ENCODE measurements at places on chromosomes 5 and 9.
A peak's percentile ranks its signal among the peaks of the same experiment; 100 is the strongest.

DNA sequence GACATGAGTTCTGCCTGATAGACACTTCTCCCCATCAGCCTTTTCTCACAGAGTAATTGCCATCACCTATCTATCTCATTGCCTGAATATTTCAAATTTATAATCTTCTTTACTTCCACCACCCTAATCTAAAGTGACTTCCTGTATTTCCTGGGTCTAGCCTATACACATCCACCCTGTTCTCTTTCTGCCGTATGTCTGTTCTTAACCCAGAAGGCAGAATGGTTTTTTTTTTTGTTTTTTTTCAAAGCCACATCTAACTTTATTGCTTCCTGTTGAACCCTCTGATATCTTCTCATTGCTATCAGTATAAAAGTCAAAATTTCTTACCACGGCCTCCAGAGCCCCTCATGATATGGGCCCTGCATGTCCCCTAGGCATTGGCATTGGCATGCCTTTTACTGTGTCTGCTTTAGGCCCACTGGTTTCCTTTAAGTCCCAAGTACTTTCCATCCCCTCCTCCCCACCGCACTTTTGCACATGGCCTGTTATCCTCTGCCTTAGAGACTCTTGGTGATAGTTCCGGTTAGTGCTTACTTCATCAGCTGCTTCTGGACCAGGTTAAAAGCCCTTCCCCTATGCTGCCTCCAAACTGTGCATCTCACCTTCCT, 159.9 kb downstream of the MAN2A1 start:
- no peak for DNase-seq

GRCh38 chr5:153267506-153267905, 223.0 kb upstream of the GRIA1 start:
- no peak for DNase-seq

DNA sequence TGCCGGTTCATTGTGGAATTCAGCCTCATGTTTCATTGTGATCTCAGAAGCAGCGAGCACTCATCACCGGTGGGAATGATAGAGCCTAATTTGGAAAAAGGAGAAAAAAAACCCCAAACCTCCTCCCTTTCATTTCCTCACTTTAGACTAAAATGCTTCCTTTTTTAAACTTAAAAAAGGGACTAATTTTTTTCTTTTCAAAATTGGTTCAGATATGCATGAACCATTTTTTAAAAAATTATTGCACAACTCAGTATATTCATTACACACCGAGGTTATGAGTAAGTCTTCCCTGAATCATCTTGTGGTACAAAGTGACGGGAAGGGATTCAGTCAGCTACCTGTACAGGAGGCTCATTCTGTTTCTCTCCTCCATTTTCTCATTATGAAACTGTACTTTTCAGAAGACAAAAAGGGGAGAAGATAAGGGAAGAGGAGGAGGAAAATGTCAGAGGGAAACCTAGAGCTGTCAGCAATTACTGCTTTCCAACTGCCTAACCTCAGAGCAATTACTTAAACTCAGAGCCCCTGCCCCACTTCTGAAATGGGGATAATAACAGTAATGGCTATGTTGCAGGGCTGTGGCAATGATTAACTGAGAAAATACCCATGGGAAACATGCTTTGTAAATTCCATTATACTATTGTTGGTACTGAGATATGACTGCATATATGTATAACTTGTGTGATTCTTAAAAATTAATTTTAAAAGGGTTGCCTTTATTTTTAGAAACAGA, 24.0 kb downstream of the GALNT10 start:
- DNase-seq: no peak

DNA sequence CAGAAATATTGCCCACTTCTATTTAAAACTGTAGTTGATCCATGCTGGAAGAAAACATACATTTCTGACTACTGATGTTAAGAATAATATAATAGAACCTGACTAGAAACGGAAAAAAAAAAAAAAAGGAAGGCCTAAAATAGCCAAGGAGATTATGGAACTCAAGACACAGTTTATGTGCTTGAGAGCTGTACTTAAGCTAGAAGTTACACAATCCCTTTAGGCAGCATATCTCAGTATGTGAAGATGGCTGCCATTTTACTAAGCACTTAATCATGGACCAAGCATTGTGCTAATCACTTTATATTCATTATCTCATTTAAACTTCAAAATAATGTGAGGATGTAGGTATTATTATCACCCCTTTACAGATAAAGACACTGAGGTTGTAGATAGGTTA, 73.0 kb upstream of the NR4A3 start:
- DNase-seq: no peak

GRCh38 chr5:113678924-113679575, 165.6 kb downstream of the YTHDC2 start:
- DNase-seq: peak; percentile 22

GRCh38 chr5:119329666-119330065, 26.2 kb upstream of the TNFAIP8 start:
- DNase-seq: no peak

- DNase-seq: no peak
Observed at GRCh38 chr9:135498381-135499126, 1.9 kb upstream of the MRPS2 start.

DNA sequence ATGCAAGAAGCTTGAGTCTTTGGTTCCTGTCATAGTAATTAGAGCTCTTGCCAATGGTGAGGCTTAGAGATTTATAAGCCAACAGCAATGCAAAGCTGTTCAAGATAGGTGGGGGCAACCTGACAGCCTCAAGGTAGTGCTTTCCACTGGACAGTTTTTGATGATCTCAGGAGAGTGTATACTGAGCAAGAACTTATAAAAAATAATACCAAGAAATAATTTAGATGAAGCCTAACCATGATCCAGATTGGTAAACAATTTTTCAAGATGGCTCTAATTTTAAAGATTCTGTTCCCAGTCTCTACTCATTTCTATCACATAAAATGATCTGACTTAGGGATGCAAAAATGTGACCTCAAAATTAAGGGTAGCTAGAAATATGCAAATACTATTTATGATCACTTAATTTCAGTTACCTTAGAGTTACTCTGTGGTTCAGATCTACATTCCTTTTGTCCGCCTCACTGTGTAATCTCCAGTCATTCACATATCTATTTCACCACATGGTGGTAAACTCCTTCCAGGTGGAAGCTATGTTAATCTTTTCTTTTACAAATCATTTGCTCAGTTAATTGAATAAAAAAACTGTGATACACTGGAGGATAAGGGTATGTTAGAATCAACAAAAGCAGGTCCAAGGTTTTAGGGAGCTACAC, 1228.0 kb upstream of the C9orf72 start:
- no peak for DNase-seq

DNA sequence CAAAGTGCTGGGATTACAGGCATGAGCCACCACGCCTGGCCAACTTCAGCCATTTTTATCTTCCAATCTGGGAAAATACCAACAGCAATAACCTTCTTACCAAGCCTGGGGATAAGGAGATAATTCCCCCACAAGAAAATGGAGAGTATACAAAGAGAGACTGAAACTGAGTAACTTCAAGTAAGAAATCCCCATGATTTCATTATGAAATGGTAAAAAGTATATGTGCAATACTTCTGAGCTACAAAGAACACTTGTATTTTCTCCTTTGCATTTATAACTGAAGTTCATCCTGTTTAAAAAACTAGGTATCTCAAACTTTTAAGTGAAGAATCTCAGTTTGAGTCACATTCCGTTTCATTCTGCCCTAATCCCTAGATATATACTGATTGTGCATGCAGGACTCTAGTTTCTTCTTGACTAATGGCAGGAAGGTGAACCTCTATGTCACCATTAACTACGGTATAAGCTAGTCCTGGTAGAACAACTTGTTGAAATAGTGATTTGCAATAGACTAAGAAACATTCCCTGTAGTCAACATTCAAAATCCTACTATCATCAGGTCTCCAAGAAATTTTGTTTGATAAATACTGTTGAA, 2071.4 kb downstream of the MAT2B start:
- DNase-seq: no peak

GRCh38 chr5:150412319-150413175, at the start of gene CD74:
Gene CD74 (minus strand): TSS chr5:150412910. CDS start chr5:150412749, 161 bp downstream.
- peak; percentile 90 for DNase-seq

DNA sequence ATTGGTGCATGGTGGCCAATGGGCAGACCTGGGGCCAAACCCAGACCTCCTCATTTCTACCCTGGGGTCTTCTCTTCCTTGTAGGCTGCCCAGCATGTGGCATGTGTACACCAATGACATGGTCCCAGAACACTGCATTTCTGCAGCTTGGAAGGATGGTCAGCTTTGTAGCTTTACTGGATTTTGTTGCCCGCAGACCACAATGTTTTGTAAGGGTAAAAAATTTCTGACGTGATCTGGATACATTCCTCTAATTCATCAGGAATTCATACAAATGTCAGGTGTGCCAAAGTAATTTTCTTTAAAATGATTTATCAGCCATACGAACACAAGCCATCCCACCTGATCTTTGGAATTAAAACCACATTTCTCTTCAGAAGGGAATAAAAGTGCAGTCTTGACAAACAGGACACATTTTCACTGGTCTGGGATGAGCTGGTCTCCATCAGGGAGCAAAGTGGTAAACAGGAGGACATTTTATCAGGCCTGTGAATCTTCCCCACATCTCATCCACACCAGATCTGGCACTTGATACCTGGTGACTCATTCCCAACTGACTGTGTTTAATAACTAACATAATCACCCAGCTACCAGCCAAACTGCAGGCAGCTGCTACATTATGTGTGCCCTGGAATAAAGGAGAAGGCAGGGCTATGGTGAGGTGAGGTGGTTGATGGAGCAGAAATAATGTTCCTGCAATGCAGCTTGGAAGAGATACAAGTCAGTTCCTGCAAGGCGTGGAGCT, 103.9 kb downstream of the SPOCK1 start:
- DNase-seq: no peak

- DNase-seq: no peak
Observed at GRCh38 chr5:121031491-121031890, 567.4 kb downstream of the PRR16 start.

DNA sequence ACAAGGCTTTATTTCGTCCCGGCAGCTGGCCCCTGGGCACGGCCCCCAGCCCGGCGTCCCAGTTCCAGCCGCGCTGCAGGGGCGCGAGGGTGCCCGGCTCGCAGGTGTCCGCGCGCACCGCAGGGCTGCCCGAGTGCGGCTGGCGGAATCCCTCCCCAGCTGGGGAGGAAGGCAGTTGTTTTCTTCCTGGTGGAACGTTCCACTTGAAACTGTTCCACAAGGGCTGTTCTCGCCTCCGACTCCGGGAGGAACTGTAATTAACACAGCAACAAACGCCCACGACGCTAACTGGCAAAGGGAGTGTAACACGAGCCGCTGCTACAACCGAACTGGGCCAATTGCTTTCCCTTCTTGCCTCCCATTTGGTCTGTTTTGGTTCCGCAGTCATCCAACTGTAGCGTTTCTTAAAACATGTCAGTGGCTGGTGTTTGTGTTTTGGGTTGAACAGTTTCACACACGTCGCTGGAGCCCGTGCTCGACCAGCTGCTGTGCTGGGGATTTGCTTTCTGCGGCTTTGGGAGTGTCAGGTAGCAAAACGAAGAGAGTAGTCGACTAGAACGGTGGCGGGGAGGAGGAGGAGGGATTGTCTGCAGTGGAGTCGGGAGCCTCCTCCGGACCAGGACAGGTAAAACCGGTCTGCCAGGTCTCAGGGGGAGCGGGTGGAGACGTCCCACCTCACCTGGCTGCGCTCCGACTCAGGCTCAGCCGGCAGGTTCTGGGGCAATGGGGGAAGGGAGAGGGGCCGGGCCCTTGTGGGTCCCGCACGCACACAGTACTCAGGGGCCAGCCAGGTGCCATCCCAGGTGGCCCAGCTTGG, 131.6 kb upstream of the NIPBL start:
- peak; percentile 52 for DNase-seq
